Esophagus squamous epithelium (tissue), 5 donors: ENCODE measurements at places on chromosomes 13 and 19. TPM values are rescaled to one million over a fixed set of nuclear protein-coding genes. Genes with fewer than 3 reads are reported as not detected.

ZNF628 gene
- total RNA-seq: 8.7 TPM

C13orf46 gene
- not detected for total RNA-seq

TMEM150B gene
- total RNA-seq: not detected

DNA sequence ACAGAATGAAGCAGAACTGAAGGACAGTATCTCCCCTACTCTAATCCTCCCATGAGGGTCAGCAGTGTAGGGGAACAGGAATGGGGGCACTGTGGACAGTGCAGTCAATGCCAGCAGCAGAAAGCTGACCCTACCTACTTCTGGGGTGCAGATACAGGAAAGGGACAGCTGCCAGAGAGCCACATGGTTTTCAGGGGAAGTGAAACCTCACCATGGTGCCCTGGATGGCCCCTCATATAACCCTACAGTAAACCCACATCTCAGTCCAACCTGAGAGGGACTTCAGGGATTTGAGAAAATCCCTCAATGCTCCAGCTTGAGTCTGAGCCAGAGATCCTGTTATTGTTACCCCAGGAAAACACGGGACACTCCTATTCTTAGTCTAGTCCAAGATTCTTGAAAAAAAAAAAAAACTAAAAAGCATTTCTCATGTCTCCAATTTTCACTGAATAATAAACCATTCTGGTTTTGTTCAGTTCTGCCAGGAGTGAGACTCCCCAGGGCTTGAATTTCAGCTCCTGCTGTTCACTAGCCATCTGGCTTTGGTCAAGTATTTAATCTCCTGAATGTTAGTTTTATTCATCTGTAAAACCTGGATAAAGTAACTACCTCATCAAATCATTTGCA lies 511.6 kb upstream of the ARGLU1 start:
- H3K4me3 ChIP-seq: no peak overlapping the region
- no peaks in the 10 kb centered on the region for H3K36me3 ChIP-seq
- no peak for DNase-seq
- no peaks in the 10 kb centered on the region for H3K4me1 ChIP-seq

POLRMT gene
- total RNA-seq: 26.5 TPM

GRCh38 chr19:5932146-5932545 lies 18.1 kb downstream of the CAPS start:
- no peak for DNase-seq
- H3K36me3 ChIP-seq: peaks cover 97% of the 10 kb centered on the region
